ENCODE measurements at places on chromosomes 6 and 20.

DNA sequence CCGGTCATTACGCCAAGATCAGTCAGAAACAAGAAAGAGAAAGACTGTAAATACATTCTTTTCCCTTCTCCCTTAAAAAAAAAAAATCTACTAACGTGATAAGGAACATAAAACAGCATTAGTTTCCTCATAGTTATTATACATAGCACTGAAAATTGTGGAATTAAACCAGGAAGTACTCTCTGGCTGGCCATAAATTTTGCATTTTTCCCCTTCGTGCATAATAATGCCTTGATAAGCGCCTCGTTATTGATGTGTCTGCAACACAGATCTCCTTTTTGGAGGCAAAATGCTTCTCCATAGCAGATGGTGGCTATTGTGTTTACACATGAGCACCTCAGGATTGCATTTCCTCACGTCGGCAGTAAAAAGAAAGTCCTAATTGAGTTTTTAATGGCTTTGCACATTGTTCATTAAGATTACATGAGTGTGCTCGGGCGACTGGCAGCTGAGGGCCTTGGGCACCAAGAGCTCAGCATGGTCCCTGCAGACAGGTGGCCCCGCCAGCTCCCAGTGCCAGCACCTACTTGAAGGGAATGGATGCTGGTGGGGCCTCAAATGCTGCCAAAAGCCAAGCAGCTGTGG is 394.5 kb downstream of the PTPRT start:
- DNase-seq, result no peak

DNA sequence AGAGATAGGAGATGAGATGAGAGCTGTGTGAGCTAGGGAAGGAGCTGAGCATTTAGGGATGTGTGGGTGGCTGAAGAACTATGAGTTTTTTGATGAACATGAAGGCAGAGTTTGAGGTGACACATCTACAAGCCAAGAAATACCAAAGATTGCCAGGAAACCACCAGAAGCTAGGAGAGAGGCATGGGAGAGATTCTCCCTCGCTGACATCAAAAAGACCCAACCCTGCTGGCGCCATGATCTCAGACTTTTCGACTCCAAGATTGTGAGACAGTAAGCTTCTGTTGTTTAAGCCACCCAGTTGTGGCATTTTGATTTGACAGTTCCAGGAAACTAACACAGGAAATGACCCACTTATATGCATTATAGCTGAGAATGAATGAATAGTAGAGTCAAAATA is 790.9 kb downstream of the TFAP2A start:
- no peak for DNase-seq

GRCh38 chr6:169975701-169976100 is 224.3 kb downstream of the ERMARD start:
- no peak for DNase-seq

DNA sequence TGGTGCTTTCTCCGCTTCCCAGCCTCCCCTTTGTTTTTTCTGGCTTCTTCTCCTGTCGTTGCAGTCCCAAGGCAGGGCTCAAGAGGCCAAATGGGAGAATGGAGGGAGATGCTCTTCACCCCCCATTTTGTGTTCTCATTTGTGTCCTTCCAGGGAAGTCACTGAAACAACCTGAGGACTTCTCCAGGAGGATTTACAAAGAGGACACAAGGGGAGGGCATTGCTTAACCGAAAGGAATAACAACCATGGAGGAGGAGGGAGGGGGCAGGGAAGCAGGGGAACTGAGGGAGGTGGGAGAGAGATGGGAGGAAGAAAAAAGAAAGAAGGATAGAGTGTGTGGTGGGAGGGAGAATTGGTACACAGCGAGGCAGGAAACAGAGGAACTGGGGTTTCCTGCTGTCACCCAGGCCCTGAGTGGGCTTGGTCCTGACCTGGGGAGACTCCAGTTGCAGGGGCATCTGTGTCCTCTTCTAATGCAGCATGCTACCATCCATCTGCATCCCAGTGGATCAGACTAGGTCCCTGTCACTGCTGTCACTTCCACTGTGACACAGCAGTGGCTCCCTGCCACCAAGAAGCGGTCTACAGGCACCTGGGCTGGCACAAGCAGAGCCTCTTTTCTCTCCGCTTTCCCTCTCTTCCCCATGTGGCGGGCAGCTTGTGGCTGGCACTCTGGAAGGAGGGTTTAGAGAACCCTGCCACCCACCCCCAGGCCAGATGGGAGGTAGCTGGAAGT is 17.1 kb upstream of the MLN start:
- DNase-seq, result no peak

DNA sequence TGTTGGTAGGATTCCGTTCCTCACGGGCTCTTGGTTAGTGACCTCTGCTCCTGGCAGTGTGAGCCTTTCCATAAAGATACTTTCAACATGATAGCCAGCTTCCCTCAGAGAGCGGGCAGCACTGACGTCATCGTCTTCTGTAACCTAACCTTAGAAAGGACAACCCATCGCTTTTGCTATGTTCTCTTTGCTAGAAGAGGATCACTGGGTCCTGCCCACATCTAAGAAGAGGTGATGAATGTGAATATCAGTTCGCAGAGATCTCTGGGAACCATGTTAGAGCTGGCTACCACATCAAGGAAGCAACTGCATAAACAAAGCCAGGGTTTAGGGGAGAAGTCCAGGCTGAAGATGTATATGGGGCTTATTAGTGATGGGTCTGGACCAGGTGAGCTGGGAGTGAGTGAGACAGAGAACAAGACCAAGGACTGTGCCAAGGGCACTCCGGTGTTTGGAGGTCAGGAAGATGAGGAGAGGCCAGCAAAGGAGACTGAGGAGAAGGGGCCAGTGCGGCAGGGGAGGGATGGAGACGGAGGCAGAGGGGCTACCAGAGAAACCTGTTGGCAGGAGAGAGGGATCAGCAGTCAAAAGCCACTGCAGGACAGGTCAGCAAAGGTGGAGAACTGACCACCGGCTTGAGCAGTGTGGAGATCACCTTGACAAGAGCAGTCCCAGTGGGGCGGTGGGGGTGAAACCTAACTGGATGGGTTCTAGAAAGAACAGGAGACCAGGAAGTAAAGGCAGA is 39.7 kb downstream of the PIM1 start:
- DNase-seq, result peak; percentile 42

GRCh38 chr6:33772082-33772830 is 16.7 kb downstream of the LEMD2 start:
- DNase-seq, result no peak

GRCh38 chr6:15048367-15048766 is 197.5 kb upstream of the JARID2 start:
- no peak for DNase-seq

DNA sequence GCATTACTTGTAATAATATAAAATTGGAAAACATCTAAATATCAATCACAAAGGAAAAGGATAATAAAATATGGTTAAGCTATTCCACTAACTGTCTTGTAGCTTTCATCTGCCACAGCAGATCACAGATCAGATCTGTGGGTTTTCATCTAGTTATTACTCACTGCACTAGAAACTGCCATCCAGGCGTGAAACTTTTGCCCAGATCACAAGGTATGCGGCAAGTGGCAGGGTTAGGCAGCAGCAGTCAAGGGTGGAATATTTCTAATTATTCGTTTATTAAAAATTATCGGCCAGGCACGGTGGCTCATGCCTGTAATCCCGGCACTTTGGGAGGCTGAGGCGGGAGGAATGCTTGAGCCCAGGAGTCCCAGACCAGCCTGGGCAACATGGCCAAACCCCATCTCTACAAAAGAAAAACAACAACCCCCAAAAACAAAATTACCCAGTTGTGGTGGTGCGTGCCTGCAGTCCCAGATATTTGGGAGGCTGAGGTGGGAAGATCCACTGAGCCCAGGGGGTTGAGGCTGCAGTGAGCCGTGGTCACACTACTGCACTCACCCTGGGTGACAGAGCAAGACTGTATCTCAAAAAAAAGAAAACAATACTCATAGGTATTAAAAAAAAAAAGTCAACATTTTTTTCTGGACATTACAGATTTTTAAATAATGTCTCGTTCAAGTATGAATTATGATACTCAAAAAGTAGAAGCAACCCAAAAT is 32.1 kb downstream of the BEND3 start:
- no peak for DNase-seq

GRCh38 chr6:16850681-16851026 is 89.4 kb upstream of the ATXN1 start:
- no peak for DNase-seq

DNA sequence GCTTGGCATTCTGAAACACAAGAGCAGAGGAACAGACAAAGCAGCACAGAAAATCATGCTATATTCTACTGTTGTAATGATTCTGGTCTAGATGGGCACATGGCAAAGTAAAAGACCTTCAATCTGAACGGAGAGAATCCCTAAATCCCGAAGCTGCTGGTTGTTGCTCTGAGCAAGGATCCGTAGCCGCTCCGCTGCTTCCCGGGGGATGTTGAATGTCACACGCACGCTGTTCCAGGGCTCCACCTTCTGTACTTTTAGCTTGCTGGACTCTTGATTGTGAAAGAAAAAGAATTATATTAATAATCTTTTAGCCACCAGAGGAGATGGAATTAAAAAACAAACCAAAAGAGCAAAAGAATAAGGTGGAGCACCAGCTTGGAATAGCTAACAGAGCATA is 49.3 kb downstream of the NCOA6 start:
- no peak for DNase-seq

DNA sequence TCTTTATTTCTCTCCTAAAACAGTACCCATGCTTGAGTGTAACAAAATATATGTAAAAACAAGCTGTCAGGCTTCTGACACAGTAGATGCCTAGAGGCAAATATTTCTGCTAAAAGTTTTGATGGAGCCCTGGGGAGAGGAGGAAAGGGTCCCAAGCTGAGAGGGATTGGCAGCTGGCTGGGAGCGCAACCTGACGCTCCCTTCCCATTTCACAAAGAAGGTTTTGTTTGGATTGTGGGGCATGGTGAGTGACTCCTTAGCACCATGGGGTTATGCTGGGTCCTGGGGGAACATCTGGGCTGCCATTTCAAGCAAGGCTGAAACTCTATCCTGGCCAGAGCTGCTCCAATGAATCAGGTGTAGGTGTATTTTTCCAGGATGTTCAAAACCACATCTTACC is 720.5 kb downstream of the MAFB start:
- DNase-seq, result no peak

DNA sequence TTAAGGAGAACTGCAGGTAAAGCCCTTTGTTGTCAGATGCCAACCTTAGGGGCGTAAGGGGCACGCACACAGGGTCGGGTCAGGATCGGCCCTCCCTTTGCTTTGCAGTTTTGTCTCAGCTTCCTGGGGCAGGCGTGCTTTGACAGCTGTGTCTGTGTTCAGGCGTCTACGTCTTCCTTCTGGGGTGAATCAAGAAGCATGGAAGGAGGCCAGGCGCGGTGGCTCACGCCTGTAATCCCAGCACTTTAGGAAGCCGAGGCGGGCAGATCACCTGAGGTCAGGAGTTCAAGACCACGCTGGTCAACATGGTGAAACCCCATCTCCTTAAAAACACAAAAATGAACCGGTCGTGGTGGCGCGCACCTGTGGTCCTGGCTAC is 1.3 kb downstream of the ZGPAT start:
- DNase-seq, result no peak

DNA sequence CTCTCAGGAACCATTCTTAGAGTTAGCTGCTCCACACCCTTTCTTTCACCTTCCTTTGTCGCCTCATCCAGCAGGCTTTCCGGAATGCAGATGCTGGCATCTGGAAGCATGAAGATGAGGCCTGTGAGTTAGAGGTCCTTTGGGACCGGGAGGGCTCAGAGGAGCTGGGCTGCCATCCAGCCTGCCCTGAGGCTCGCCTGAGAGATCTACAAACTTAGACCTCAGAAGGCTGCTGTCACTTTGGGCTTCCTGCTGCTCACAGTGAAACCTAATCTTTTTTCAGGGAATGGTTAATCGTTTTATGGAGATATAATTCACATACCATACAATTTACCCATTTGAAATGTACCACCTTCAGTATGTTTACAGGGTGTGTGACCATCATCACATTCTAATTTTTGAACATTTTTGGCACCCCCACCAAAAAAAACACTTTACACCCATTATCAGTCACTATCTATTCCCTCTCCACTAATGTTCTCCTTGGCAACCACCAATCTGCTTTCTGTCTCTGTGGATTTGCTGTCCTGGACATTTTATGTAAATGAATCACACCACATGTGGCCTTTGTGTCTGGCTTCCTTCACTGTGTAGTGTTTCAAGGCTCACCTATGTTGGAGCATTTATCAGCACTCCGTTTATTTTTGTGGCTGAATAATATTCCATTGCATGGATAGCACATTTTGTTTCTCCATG is 20.0 kb upstream of the MPC1 start:
- DNase-seq, result no peak

GRCh38 chr20:61560361-61560853 is 308.3 kb downstream of the CDH4 start:
- no peak for DNase-seq

DNA sequence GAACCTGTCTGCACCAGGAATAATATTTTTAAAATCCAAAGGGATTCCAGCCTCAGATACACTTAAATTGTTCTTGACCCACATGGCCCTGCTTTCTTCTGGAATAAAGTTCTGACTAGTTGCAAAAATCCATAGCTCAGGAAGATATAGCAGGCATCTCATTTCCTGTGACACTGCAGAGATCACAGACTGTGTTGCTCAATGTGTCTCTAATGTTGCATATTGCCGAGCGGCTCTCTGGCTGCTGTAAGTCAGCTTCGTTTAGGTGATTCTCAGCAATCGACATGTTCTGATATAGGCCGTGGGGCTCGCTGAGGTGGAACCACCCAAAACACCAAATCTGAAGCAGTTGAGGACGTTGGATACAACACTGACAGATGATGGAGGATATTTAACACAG is 498.3 kb upstream of the AGPAT4 start:
- no peak for DNase-seq

GRCh38 chr20:23003881-23004460 is 31.1 kb upstream of the SSTR4 start:
- no peak for DNase-seq

- DNase-seq, result no peak
These were observed 5.9 kb downstream of the RPS21 start for GRCh38 chr20:62392621-62393334.

DNA sequence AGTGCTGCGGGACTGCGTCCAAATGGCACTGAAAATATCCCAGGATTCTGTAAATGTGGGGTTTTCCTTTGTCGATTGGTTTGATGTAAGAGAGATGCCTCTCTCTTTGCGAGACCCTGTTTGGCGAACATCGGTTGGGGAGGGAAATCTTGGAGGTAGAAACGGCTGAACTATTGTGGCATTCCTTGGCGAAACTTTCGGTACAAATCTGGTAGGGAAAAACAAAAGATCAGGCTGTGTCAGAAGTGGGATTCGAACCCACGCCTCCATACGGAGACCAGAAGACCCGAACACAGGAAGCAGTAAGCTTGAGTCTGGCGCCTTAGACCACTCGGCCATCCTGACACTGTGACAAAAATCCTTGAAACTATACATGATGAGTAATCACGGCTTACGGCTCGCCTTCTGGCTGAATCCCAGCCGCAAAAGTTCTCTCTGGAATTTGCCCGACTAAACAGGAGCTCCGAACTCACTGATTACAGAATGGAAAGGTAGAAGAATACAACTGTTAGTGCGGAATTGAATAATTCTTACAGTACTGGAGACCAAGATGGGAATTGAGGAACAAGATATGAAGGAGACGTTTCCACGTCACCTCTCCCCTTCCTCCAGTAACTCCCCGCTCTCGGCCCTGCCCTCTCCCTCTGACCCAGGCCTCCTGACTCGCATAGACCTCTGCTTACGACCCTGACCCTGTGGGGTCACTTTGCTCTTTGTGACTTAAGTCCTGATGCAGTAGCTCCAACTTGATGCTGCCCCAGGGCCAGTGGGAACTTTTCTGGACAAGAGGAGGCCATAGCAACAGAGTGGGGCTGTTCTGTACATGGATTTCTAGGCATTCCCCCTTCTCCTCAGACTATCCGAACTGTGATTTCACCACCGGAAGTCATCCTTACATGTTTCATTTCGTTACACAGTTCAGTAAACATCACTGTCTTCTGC is 132.8 kb upstream of the ZNF184 start:
- DNase-seq, result no peak
